ENCODE measurements at places on chromosomes 7 and 10.

GRCh38 chr10:99560277-99561126, 27.8 kb downstream of the NKX2-3 start:
- DNase-seq, result no peak

- no peak for DNase-seq
Measured at GRCh38 chr7:152756116-152756515, 3.4 kb upstream of the ACTR3B start.

DNA sequence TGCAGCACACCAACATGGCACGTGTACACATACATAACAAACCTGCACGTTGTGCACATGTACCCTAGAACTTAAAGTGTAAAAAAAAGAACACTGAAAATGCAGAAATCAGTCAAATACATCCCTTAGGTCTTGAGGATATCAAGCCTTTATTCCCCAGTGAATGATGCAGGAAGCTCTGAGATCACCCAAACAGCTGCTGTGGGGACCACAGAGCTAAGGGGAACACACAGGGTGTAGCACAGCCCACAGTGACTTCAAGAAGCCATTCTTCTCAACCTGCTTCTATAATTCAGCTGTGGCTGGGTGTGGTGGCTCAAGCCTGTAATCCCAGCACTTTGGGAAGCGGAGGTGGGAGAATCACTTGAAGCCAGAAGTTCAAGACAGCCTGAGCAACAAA, 314.9 kb downstream of the CALN1 start:
- DNase-seq, result no peak

- no peak for DNase-seq
Measured at GRCh38 chr10:14009371-14010100, 321.2 kb downstream of the FRMD4A start.

DNA sequence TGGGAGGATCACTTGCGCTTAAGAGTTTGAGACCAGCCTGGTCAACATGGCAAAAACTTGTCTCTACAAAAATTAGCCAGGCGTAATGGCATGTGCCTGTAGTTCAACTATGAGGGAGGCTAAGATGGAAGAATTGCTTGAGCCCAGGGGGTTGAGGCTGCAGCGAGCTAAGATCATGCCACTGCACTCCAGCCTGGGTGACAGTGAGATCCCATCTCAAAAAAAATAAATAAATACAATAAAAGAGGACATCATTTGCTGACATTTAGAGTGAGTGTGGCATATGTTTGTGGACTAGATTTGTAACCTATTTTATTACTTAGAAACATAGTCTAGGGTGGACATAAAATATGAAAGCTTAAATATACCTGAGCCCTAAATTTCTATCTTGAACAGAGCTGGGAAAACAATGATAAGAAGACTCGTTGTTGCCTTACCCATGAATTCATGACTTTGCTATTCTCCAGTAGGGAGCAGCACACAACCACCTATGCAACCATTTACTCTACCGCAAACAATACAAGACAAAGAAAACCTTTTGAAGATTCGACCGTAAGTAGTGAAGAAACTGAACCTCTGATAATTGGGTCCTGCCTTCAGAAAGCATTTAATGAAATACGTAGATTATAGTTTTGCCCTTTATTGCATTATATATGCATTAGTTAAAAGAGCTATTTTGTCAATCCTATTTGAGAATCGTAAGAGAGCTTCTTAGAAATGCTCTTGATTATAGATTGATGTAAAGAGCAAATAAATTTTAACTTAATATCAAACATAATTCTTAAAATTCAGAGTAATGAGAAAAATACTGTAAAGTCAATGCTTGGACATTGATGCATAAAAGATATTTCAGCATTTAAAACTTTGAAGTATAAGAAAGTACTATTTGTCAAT, 83.5 kb downstream of the GNAT3 start:
- no peak for DNase-seq

Measured in naive B cell (primary cell).